ENCODE measurements at places on chromosomes 2 and 18. TPM values are rescaled to one million over a fixed set of nuclear protein-coding genes. Genes with fewer than 3 reads are reported as not detected.

DNA sequence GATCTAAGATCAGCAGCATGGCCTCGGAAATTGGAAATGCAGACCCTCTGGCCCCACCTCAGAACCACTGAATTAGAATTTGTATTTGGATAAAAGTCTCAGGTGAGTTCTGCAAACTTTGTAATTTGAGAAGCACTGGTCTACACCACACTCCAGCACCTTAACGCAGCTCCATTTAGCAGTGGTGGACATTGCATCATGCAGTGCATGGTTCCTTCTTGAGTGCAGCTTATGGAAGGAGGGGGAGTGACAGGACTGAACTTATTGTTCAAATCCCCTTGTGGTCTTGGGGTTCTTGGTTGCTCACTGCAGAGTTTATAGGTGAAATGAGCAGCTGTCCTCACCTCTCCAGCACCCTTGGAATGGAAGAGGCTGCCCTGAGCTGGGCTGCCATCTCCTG is 17.4 kb upstream of the STEAP3 start:
- DNase-seq, result no peak

DNA sequence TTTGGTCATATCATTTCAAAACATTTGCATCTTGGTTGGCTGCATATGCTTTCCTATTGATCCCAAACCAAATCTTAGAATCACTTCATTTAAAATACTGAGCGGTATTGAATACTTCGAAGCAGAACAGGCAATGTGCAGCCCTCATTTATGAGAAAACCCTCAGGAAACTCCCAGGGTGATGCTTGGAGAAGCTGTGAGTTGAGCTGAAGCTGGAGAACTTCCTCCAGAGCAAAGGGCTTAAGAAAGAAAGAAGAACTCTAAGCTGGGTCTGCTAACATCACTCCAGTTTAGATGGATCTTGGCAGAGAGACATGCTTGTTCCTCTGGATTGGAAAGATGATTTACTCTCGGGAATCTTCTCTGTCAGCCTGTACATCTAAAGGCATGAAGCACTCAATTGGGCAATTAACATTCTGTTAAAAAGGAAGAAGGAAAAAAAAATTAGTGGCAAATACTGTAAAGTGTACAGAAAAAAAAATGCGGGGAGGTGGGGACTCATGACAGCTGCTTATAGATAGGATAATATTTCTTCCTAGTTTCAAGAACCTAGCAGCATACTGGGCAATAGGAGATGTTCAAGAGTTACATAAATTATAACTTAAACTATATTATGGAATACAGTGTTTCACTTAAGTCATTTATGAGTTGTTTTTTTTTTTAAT is 49.5 kb downstream of the ATIC start:
- no peak for DNase-seq

DNA sequence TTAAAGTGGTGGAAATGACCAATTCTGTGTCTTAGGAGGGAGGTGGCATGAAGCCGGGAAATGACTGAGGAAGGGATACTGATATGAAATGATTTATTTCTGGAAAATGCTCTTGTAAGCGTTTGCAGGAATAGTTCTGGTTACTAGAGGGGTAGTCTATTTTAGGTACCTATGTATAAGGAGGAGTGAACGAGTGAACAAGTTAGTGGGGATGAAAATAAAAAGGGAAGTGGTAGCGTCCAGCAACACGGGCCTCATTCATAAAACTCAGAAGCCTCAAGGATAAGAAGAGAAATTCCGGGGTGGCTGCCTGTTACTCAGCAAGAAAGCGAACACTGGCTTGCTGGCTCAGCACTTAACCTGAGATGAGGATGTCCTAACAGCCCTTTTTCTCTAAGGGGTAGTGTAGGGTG is 303.3 kb downstream of the NCKAP5 start:
- DNase-seq, result no peak

DNA sequence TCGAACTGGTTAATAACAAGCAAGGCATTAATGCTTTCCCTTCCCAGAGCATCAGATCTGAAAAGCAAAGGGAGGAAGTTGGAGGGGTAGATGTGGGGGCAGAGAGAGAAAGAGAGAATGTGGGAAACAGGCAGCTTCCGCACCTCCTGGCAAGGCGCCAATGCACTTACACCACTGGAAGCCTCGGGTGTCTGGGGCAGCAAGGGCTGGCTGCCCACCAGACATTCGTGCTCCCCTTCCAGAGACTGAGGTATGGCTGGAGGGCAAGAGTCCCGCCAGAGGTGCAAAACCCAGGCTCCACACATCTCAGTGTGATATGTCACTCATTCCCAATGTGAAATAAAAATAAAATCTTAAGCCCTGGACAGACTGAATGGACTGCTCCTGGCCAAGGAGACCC is 46.4 kb downstream of the TEX51 start:
- DNase-seq, result no peak

DNA sequence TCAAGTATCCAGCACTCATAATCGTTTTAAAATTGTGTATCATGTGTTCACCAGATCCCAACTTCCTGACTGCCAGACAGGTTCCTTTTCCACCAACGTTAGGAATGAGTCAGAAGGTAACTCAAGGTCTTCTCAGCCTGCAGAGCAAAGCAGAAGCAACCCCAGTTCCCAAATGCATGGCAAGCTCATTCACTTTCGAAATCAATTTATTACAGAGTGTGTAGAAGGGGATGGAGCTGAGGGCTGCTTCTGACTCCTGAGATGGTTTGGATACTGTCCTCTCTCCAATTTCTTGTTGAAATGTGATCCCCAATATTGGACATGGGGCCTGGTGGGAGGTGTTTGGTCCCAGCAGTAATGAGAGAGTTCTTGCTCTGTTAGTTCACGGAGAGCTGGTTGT is 114.5 kb downstream of the PIEZO2 start:
- DNase-seq, result no peak

DNA sequence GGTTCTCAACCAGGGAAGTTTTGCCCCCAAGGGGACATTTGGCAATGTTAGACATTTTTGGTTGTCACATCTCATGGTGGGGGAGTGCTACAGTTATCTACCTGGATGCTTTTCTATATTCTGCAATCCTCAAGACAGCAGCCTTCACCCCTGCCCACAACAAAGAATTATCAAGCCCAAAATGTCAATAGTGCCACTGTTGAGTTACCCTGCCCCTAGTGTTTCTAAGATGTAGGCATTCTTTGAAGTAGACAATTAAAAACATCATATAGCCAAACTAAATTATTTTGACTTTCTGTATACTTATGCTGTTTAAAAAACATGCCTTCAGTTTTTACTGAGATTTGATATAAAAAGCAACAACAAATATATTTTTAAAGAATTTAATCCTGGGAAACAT is 48.0 kb downstream of the ABI2 start:
- DNase-seq, result no peak

GRCh38 chr2:36468463-36469105 is 113.0 kb downstream of the CRIM1 start:
- no peak for DNase-seq

DNA sequence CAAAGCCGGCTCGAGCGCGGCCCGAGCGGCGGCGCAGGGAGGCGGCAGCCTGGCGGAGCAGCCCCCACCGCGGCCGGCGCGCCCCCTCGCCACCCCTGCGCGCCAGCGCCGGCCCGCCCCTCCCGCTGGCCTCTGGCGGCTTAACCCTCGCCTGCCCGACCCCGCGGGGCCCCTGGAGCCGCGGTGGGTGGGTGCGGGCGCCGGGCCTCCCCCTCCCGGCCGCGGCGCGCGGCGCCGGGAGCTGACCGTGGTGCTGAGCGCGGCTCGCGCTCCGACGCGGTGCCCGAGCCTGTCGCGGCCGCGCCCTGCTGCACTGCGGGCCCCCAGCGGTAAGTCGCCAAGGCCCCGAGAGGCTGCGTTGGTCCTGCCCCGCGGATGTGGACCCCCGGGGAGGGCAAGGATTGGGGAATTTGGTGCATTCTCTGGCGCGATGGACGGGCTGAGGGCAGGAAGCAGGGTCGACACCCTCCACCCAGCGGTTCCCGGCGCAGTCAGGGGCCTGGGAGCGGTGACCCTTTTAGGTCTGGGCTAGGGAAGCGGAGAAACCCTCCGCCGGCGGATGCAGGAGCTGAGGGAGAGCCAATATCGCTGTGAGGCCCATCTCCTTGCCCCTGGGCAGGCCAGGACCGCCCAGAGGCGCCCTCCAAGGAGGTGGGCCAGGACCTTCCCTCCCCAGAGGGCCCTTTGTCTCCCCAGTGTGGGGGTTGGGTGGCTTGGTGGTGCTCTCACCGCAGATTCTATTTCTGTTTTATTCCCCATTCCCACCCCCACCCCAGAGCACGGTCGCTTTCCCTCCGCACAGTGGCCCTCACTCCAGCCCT is 923 bp downstream of the AMER3 start:
- no peak for DNase-seq

DNA sequence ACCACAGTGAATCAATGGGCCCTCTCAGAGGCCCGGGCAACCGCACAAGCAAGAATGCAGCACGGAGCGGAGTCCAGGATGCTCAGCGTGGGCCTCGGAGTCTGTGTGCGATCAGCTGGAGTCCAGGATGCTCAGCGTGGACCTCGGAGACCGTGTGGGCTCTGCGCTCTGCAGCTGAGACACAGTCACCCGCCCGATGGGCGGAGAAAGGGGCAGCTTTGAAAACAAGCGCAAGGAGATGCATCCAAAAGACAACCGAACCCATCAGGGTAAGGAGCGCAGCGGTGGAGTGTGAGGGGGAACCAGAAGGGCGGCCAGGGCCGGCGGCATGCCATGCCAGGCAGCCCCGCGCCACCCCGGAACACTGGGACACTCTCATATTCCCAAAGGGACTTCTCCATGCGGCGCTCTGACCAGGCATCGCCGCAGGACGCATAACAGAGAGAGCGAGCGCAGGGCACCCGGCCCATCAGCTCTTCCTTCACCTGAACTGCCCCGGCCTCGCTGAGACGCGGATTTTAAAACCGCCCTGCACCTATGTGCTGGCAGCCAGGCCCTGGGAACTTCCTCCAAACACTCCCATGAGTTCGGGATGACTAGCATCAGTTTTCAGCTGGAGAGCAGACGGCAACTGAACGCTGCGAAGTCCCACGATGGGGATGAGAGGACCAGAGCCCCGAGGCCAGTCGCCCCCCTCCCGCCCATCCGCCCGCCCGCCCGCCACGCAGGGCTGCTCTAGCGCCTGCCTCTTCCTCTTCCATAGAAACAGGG is 44.7 kb downstream of the MC5R start:
- no peak for DNase-seq

DNA sequence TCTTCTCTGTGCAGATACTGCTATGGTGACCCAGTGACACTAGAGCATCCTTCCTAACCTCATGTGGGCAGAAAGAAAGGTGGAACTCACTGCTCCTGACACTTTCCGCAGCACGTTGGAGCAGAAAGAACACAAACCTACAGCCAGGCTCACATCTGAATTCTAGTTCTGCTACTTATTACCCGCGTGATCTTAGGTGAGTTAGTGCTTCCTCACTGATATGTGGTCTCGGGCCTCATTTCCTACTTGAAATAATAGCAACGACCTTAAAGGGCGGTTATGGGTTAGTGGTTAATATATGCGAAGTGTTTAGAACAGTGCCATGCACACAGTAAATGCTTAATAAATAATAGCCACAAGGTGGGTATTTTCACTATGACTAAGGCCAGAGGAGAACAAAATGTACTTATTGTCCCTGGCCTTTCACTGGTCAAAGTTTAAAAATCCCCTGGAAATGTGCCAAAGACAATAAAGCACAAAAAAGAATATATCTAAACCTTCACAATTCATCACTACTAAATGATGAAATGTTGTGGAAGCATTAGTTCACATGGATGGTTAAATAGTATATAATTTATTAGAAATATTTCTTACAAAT is 66.6 kb downstream of the MYOM1 start:
- DNase-seq, result no peak

GRCh38 chr2:234967870-234968208 is 16.0 kb downstream of the SH3BP4 start:
- no peak for DNase-seq

- no peak for DNase-seq
Measured at GRCh38 chr2:217539126-217539525, 463.7 kb downstream of the TNS1 start.

GRCh38 chr2:127953128-127953718 is 67.5 kb upstream of the AMMECR1L start:
- peak; percentile 68 for DNase-seq

GRCh38 chr2:196259507-196260481 is 88.4 kb upstream of the STK17B start:
- DNase-seq, result no peak

- DNase-seq, result no peak
Measured at GRCh38 chr2:128408349-128409305, 90.0 kb upstream of the HS6ST1 start.

DNA sequence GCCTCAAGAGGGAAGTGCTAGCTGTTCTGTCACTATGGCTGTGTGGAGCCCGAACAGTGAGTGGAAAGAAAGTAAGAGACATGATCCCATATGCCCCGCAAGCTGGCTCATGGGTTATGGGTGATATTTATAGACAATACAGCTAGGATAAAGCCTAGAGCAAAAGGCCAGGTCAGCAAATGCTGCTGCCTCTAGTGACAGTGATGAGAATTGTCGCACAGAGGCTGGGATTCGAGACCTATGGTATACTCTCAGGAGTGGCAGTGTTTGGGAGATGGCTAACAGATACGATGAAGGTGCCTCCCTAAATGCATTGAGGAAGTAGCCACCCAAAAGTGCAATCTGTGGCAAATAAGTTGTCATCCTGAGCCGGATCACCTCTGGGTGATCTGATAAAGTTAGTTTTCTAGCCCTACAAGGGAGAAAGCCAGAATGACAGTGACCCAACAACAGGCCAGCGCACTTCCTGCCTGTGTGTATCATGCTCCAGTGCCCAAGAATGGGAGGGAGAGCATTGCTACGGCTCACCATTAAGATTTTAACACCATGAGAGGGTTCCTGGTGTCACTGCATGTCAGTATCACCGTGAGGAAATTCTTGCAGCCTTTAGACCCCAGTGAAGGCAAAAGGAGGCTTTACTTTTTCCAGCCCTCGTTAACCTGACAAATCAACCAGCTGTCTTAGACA is 92.2 kb upstream of the TGFA start:
- no peak for DNase-seq

- no peak for DNase-seq
Measured at GRCh38 chr2:129653246-129653645, 326.2 kb upstream of the RAB6C start.

- peak; percentile 87 for DNase-seq
Measured at GRCh38 chr2:47344890-47345589, 57.9 kb upstream of the MSH2 start.

DNA sequence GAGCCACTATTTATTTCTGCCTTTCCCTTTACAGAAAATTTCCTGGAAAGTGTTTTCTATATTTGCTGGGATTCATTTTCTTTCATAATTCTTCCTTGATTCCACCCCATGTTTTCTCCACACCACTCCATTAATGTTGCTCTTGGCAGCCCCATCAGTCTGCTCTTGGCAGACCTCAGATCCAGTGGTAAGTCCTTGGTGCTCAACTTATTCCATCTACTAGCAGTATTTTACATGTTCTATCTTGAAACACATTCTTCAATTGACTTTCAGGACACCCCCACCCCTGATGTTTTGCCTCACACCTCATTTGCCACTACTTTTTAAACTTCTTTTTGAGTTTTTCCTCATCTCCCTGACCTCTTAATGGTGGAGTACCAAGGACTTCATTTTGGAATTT is 65.0 kb downstream of the HNMT start:
- peak; percentile 16 for DNase-seq

- no peak for DNase-seq
Measured at GRCh38 chr2:141714496-141714895, 416.3 kb downstream of the LRP1B start.

GRCh38 chr2:55232863-55233657 is 572 bp downstream of the RPS27A start:
- peak; percentile 36 for DNase-seq

GRCh38 chr18:33840212-33840593 is 262.2 kb downstream of the ASXL3 start:
- DNase-seq, result no peak

The KCNS3 gene
- polyA plus RNA-seq, result 2.0 TPM

The CHRNG gene
- polyA plus RNA-seq, result not detected

The WDR54 gene
- 8.7 TPM for polyA plus RNA-seq

The SLC11A1 gene
- 8.0 TPM for polyA plus RNA-seq

The CAVIN2 gene
- polyA plus RNA-seq, result 38.6 TPM

The VWC2L gene
- not detected for polyA plus RNA-seq
